GM12892 (cell line): ENCODE measurements at places on chromosomes 4 and X.

GRCh38 chrX:154508384-154508745, 7.7 kb downstream of the FAM3A start:
- DNase-seq, result no peak

- no peak for DNase-seq
Observed at GRCh38 chr4:26377328-26378311, 56.8 kb downstream of the RBPJ start.

GRCh38 chr4:56540826-56541225, 35.2 kb downstream of the ARL9 start:
- DNase-seq, result no peak

DNA sequence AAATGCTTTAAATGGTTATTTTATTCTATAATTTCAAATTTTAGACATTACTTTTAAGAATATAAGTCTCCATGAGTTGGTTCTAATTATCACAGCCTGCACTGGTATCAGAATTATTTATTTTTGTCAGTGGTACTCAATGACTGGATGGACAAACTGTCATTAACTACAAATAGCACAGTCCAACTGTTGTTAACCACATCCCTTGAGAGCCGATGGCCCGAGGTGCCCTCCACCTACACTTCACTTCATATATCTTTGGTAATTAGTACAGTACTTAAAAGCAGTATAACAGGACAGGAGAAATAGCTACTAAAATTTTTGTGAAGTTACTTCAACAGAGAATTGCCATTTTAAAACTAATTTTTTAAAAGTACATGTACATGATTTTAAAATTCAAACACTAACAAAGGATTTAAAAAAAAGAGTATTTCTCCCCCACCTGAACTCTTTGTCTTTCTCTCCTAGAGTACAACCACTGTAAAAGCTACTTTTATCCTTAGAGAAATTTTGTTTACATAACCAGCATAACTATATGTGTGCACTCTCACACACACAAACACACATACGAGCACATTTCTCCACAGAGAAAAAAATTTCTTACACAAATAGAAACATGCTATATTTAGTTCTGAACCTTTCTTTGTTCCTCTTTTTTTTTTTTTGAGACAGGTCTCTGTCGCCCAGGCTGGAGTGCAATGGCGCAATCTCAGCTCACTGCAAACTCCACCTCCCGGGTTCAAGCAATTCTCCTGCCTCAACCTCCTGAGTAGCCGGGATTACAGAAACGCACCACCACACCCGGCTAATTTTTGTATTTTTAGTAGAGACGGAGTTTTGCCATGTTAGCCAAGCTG, 6.5 kb downstream of the TIFA start:
- no peak for DNase-seq
